AML-193 (cell line): ENCODE measurements at places on chromosomes 5 and 9.

DNA sequence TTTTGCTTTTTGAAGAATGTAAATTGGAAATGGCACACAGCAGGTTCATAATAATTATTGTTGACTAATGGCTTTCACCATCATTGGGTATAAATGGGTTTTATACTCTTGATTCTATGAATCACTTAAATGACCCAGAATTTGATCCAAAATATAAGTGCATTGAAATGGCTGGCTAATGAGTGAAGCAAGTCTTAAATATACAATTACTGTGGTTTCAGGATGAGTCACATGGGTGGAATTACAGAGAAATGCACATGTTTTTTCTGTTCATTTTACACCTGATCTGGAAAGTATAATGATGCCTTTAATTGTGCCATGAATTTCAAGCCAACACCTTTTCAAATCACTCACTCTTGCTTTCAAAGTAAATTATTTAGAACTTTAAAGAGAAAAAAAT is 380.8 kb upstream of the CD180 start:
- DNase-seq: no peak

- no peak for DNase-seq
These were observed 80.8 kb upstream of the ARAP3 start for GRCh38 chr5:141762790-141763368.

GRCh38 chr9:108270561-108270960 is 585.2 kb downstream of the ACTL7B start:
- no peak for DNase-seq

- DNase-seq: no peak
These were observed 42.5 kb upstream of the MELK start for GRCh38 chr9:36530224-36530623.
